Activated T-cell treated with anti-CD3 and anti-CD28 coated beads, Interleukin-2, amount 50 U/mL, for 48 hours (primary cell): ENCODE measurements at places on chromosomes 11 and 22.

DNA sequence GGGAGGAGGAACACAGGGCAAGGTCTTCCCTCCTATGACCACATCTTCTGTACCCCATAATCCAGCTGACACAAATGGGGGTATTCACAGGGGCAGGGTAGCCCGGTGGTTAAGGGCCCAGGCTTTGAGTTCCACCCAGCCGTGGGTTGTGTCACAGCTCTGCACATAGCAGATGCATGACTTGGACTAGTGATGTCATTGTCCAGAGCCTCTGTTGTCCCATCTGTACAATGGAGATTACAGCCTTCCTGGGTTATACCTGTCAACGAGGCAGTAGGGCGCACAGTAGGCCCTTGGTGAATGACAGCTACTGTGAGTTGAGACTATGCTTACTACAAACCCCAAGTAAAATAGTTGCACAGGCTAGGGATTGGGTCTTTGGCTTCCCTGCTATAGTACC, 99.3 kb upstream of the CRYBB3 start:
- DNase-seq, result no peak

DNA sequence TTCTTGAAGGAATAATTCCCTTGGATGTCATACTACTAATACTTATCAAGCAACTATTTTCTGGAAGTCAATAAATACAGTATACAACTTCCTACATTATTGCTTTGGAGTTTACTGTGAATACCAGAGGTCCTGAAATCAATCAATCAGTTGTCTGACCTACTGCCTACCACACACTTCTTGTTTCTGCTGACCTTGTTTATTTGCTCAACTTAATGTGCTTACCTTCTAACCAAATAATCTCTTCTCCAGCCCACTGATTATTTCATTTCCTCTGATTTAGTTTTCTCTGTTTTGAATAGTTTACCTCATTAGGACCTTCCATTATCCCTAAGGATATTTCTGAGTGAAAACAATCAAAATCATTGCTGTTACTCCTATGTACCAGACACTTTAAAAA, 523.6 kb upstream of the ARHGAP42 start:
- no peak for DNase-seq

DNA sequence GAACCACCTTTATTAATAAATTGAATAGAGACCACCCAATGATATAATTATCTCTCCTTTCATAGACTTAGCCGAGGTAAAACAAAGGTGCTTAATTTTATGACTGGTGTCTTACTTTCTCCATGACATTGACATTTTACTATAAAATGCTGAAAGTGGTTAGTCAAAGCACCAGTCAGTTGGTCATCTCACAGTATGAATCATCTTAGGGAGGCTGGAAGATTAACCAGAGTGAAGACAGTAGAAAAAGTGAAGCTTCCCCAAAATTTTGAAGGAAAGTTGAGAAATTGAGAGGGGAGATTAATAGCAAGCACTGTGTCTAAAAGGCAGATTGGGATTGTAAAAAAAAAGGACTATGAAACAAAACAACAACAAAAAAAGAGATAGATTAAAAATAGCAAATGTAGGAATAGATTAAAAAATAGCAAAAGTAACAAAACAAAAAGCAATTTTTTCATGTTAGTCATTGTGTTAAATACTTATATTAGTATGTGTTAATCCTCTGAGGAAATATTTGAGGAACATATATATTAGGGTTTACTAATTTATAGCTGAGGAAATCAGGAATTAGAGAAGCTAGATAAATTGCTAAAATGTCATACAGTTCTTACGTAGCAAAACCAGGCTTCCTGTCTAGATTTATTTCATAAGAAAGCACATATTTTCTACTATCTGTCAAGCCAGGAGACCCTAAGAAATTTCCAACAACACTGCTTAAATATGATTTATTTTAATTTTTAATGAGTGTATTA, 557.3 kb upstream of the ANO5 start:
- DNase-seq, result no peak

DNA sequence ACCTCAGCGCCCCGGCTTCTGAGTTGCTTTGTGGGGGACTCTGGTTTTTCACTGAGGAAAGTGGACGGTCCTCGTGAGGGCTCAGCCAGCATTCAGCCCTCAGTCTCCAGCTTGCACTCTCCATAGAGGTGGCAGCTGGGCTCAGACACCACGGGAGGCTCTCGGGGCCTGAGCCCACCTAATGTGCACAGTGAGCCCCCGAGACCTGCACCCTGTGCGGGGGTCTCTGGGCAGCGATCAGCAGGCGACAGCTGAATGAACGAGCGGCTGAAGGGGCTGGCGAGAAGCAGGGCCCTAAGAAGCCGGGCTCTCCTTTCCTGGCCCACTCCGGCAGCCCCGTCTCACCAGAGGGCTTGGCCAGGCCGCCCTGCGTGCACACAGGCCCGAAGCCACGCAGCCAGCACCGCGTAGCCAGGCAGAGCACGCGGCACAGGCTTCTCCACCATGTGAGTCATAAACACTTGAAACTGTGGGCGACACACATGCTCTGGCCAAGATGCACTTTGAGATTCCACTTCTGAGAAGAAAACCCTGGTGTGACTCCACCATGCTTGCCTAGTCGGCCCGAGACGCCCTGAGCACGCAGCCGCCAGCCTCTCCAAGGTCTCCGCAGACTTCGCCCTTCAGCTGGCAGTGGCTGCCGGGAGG, 28.0 kb downstream of the TOLLIP start:
- DNase-seq, result no peak

DNA sequence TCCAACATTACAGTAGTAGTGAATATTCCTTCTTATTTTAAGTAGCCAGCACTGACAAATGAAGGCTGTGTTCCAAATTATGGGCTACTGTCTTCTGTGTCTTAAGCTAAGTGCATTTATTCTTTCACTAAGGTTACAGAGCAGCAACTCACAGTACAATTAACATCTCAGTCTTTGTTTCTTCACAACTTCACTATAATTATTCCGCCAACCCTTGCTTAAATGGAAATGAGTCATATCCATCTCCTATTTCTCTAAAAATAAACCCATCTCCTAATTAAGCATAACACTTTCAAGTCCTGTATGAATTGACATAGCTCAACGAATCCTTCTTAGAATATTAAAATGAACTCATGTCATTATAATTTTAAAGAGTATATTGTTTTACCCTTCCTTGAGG, 6.7 kb downstream of the ETS1 start:
- no peak for DNase-seq

DNA sequence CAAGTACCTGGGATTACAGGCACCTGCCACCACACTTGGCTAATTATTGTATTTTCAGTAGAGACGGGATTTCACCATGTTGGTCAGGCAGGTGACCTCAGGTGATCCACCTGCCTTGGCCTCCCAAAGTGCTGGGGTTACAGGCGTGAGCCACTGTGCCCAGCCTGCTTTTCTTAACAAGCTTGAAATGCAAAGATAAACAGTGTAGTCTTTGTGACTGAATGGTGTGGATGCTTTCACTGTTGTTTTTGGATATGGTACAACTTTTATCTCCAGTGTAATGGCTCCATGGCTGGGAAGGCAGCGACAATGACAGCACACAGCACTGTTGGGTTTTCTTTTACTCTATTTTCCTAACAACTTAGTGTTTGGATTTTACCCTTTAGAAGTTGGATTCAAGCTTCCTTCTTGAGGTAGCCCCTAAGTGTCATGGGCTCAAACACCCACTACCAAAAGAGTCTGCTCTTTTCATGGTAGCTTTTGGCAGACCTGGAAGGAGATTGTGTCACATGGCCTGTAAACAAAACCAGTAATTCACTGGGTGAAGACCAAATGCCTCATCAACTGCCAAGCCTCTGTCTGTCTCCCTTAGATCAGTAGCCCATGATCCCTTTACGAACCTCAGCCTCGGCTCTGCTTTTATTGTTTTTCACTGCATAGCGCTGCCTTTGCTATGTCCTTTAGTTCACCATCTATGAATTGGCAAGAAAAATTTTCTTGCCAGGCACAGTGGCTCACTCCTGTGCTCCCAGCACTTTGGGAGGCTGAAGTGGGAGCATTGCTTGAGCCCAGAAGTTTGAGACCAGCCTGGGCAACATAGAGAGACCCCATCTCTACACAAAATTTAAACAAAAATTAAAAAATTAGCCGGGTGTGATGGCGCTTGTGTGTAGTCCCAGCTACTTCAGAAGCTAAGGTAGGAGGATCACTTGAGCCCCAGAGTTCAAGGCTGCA, 6.4 kb downstream of the VPS51 start:
- no peak for DNase-seq

GRCh38 chr22:27810609-27811151, 9.1 kb upstream of the MN1 start:
- DNase-seq, result no peak

- DNase-seq, result no peak
These were observed 29.9 kb downstream of the DSCAML1 start for GRCh38 chr11:117767071-117767470.

DNA sequence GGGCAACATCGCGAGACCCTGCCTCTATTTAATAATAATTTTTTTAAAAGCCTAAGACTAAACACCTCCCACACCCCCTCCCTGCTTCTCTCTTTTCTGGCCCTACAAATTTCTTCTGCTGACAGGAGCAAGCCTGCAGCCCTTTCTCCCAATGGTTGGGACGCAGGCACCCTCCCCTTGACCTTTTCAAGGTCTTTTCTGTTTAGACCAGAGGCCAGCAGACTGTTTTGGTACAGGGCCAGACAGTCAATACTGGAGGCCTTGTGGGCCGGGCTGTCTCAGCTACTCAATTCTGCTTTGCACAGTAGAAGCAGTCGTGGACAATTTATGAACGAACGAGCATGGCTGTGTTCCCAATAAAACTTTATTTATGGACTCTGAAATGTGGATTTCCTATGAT, 92.3 kb downstream of the SCN3B start:
- no peak for DNase-seq

DNA sequence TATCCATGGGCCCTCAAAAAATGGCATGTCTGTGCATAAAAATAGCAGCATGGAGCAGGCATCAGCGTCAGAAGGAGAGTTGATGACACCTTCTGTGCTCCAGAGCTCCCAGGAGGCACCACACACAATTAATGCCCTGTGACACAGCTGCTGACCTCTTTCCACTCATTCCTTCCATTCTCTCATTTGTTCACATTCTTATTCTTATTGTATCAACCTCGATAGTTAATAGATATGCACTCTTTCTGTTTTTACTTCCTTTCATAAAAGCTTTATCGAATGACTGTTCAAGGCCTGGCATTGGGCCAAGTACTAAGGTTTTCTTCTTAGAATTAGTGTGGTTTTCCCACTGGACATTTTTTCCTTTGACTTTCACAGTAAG, 266.0 kb upstream of the MTNR1B start:
- DNase-seq, result no peak

DNA sequence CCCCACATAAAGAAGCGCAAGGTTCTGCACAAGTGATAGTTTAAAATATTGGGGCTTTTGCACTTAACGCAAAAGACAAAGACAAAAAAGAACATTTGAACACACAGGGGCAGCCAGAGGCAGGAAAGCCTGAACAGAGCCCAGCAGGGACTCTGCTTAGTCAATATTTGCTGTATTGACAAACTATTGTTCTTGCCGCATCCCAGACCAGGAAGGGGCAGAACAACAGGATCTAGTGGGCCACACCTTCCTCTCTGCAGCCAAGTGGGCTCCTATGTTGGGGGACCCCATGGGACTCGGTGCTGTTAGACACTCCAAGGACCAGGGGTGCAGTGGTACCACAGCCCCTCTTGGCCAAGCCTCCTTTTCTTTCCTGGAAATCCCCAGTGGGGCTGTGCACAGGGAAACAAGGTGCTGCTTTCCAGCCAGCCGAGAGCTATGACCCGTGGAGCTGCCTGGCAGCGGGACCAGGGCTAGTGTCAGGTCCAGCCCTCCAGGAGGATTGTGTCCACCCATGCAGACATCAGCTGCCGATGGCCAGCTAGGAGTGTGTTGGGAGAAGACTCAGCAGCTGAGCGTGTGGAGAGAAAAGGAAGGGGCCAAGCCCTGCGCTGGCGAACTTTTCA, 43.3 kb upstream of the ANO1 start:
- DNase-seq, result no peak

DNA sequence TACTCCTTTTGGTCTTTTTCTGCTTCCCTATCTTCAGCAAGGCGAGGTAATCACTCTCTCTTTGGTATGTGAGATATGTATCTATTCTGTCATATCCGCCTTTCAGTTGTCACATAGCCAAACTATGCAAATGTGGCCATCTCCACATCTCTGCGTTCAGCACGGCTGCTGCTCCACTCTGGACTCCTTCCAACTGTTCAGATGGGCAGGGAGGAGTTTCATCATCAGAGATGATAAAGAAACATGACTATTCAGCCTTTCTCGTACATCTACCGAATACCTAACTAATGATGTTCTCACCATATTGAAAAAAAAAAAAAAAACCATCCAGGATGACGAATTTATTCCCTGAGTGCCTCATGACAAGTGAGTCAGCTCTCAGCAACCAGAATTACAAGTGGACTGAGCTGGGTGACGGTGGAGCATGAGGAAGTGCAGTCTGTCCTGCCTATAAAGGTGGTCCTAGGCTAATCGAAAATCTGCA, 899.6 kb downstream of the OPCML start:
- DNase-seq, result no peak

GRCh38 chr22:37044634-37045625, 6.6 kb upstream of the KCTD17 start:
- no peak for DNase-seq

- no peak for DNase-seq
These were observed 5.2 kb upstream of the TBX10 start for GRCh38 chr11:67644472-67645418.

GRCh38 chr11:93249459-93250220, 51.8 kb upstream of the SLC36A4 start:
- DNase-seq, result no peak

DNA sequence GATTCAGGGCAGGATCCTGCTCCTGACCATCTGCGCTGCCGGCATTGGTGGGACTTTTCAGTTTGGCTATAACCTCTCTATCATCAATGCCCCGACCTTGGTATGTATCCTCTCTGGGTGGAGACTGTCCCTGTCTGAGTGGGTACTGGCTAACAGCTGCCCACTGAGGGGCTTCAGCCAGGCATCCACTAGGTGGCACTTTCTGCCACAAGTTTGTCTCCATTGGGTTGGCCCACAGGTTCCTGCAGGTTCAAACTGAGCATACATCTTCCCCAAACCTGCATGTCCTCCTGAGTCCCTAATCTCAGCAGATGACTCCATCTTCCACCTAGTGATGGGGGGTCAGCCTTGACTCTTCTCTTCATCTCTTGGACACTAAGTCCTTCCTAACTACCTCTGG, 4.4 kb downstream of the SLC2A11 start:
- DNase-seq, result no peak

- DNase-seq, result peak; percentile 16
These were observed 49.8 kb downstream of the MICAL2 start for GRCh38 chr11:12160231-12160630.

DNA sequence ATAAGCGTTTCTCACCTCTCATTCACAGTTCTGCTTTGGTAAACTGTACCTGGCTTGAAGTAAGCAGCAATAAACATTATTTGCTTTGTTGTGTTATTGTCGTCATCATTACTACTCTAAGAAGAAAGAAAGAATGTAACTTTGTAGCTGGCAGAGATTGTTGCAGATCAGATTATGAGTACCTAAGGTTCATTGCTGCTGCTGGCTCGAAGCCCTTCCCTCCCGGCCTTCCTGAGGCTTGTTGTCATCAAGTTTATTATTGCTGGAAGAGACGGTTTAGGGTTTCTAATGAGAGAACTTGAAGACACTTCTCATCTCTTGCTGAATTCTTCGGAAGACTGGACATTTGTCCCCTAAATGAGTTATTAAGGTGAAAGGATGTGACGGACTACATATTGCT, 101.3 kb downstream of the GRAMD1B start:
- DNase-seq, result no peak

- no peak for DNase-seq
These were observed 322.3 kb upstream of the FAT3 start for GRCh38 chr11:91902312-91902711.

- DNase-seq, result no peak
These were observed 22.6 kb downstream of the ACO2 start for GRCh38 chr22:41491374-41492100.

- no peak for DNase-seq
These were observed 713.4 kb downstream of the OPCML start for GRCh38 chr11:132818951-132819350.
